Astrocyte of the spinal cord (primary cell): ENCODE measurements at places on chromosomes 5 and 9.

DNA sequence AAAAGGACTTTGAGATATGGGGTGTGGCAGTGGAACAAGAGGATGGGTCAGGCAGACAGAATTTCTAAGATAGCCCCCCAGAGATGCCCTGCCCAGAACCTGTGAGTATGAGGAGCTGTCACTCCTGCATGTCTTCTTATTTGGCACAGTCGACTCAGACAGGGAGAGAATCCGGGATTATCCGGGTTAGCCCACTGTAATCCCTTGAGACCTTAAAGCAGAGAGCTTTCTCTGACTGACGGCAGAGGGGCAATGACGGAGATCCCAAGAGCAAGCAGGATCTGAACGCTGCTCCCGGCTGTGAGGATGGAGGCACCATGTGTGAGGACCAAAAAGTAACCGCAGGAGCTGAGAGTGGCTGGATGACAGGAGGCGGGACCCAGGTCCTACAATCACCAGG lies 8.8 kb upstream of the NHP2 start:
- no peak for DNase-seq

DNA sequence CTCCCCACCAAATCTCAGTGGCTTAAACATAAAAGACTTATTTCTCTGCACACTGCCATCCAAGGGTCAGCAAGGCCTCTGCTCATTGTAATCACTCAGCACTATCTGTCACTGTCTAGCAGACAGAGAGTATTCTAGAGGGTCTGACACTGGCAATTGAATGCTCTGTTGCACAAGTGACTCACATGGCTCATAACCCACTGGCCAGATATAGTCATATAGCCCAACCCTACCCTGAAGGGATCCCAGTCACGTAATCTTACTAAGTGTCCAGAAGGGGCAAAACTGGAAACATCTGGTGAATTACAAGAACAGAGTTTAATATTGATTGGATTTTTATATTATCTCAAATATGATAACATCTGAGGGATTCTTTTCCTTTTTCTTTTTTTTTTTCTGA lies 80.7 kb downstream of the TSSK1B start:
- no peak for DNase-seq

- DNase-seq = no peak
These were observed 72.6 kb downstream of the VAV2 start for GRCh38 chr9:133919253-133920115.

DNA sequence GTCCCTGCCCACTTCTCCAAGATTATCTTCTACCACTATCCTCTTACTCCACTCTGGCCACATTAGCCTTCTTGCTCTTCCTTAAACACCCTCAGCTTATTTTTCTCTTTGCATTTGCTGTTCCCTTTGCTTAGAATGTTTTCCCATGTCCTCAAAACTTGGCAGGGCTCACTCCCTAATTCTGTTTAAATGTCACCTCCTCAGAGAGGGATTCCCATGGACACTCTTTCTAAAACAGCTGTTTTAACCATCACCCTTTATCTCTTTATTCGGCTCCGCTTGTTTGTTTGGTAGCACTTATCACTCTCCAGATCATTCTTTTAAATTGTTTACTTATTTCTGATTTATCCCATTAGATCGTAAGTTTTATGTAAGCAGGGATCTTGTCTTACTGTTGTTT lies 278.5 kb downstream of the CWC27 start:
- DNase-seq = no peak

DNA sequence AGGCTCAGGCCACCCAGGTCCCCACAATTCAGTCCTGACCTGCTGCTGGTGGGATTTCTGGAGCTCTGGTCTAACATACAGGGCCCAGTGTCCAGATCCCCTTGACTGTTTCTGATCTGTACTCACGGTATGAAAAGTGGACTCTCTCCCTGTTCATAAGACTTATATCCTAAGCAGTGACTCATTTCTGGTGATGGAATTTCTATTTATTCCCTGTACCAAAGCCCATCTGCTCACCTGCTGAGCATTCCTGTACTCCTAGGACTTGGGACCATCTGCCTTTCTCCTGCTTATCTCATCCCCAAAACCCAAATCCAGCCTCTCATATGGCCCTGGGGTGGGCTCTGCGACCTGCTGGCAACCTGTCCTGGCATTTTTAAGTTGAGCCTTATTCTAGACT lies 86.6 kb downstream of the APBA1 start:
- no peak for DNase-seq

GRCh38 chr5:92364986-92365550 lies 982.0 kb upstream of the ARRDC3 start:
- DNase-seq = peak; percentile 86

- no peak for DNase-seq
These were observed 741.3 kb downstream of the TLE1 start for GRCh38 chr9:80948066-80948465.

DNA sequence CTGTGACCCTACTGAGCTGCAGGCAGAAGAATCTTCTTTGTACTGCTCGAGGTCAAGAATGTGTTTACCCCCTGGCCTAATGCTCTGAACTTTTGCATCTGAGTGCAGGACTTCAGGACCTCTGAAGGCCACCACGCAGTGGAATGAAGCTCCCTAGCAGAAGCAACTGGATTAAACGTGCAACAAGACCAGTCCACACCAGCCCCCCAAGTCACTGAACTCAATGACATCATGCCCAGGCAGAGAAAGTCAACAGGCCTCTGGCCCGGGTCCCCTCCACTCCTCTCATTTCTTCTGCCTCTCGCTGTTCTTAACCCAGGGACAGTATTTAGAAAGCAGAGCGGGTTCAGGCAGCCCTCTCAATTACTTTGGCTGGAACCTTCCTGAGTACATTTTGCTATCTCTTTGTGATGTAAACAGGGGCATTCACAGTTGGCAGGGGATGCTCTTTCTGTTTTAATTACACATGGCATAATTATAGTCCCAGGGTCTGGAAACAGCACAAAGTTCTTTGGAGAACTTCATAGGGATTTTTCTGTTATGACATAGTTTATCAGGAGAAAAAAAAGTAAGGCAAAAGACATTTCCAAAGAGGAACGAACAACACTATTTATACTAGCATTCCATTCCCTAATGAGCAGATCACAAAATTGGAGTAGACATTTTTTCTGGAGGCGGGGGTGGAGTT lies 108.2 kb upstream of the SPATA31D4 start:
- no peak for DNase-seq

GRCh38 chr5:179841621-179842020 lies 17.0 kb downstream of the MRNIP start:
- no peak for DNase-seq

DNA sequence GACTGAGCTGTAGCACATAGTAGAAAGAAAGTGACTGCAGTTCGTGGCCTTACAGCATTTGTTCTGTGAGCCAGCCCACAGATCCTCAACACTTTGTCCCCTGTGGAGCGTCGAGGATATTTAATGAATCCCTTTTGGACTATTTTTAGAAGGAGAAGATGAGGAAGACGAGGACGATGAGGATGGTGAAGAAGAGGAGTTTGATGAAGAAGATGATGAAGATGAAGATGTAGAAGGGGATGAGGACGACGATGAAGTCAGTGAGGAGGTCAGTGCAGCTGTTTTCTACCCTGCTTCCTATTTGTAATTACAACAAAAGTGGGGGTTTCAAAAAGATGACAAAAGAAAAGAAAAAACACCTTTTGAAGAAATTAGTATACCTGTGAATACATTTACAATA lies 28.0 kb downstream of the ANP32B start:
- DNase-seq = no peak

GRCh38 chr5:155451106-155451505 lies 437.6 kb downstream of the KIF4B start:
- DNase-seq = no peak

- DNase-seq = no peak
These were observed 90.8 kb downstream of the LNPEP start for GRCh38 chr5:97026721-97027120.

GRCh38 chr5:79806741-79807140 lies 117.1 kb downstream of the CMYA5 start:
- DNase-seq = no peak

DNA sequence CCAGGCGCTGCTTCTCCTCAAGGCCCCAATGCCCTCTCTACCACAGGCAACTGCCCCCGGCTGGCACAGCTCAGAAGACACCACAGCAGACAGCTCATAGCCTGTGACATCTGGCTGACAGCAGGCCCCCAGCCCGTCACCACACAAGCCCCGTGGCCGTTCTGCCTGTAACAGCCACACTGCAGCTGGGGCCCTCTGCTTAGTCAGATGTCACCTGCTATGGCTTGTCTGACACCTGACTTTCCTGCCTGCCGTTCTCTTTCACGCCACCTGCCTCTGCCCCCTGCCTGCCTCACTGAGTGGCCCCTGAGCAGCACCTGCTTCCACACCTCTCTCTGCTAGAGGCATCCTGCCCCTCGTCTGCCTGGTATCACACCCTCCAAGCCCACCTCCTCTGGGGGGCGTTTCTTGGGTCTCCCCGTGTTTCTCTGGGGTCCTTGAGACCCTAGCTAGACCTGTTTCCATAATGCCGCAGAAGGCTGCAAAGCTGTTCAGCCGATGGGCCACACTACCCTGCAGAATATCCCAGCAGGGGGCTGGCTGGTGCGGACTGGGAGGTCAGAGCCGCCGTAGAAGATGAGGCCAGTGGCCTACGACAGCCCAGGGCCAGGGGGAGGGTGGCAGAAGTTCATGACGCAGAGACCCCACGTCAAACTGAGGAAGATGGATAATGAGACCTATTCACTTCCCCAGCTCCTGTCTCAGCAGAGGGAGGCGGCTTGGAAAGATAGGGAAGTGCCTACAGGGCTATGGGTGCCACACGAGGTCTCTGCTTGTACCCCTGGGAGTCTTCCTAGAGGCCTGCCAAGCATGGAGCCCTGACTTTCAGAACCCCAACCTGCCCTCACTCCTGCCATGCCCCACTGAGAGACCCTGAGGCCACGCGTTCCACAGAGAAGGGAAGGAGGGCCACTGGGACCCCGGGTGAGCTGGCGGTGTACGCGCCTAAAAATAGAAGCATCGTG lies 95.1 kb downstream of the ZNF354C start:
- DNase-seq = no peak

- no peak for DNase-seq
These were observed 77.6 kb downstream of the PCDH1 start for GRCh38 chr5:141800617-141801016.

DNA sequence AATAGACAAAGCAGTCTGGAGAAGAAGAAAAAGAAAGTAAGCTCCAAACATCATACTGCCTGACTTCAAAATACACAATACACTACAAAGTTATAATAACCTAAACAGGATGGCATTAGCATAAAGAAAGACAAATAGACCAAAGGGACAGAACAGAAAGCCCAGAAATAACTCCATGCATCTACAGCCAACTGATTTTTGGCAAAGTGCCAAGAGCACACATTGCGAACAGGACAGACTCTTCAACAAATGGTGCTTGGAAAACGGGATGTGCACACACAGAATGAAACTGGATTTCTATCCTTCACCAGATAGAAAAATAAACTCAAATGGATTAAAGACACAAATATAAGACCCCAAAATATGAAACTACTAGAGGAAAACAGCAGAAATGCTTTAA lies 66.6 kb upstream of the SPATA31E1 start:
- peak; percentile 14 for DNase-seq

GRCh38 chr9:31639451-31639850 lies 745.0 kb upstream of the ACO1 start:
- DNase-seq = no peak

DNA sequence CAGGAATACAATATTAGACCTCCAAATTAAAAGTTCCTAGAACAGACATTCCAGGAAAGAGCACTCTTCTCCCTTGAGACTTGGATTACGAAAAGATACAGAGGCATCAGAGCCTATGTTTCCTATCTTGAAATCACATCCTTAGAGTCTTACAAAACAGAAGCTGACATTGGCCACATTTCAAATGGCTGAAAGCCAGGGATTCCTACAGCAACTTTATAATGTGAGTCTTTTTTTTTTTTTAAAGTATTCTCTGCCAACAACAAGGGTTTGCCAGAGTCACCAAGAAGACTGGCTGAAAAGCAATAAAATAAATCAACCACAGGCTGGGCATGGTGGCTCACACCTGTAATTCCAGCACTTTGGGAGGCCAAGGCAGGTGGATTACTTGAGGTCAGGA lies 63.1 kb downstream of the TRPM6 start:
- DNase-seq = peak; percentile 34

DNA sequence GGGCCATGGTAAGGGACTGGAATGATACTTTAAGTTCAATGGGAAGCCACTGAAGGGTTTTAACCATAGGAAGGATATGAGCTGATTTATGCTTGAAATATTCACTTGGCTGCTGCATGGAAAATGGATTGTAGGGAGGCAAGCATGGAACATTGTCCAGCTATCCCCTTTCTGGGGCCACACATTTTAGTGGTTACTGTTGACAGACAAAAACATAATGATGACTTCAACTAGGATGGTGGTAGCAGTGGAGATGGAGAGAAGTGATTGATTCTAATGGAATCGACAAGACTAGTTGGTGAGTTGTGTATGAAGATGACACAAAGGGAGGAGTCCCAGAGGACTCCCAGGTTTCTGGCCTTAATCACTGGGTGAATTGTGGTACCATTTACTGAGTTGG lies 6.2 kb upstream of the FCHSD1 start:
- DNase-seq = no peak

DNA sequence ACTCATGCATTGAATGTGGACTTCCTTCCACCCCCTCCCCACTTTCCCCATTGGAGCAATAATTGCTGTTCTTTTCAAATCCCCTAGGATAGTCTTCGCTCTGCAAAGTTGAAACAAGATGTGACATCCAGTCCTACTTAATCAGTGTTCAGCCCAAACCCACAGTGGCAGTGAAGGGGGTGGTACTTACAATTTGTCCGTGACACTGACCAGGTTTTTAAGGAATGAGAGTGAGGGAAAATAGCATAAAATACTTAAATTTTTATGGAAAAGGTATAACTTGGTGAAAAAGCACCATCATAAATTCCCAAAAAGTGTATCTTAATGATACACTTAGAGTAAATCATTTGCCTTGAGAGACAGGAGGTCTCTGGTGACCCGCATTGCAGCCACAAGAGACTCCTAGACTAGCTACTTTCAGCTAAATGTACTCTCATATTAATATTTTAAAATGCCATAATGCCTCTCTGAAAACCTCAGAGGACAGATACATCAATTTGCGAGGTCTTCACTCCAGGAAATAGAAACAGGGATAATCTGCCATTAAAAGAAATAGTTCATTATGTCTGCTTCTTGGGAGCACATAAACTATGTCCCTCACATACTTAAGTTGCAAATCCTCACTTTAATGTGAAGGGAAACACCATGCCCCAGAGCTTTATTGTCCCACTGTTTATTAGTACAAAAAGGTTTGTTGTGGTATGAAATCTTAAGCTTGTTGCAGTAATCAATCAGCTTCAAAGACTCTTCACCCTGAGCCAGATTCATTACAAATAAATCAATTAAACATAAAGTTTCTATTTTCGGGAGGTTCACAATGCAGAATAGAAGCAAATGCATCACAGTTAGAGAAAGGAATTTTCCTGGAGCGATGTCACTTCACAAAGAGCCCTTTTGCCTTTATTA lies 343.6 kb upstream of the ISL1 start:
- no peak for DNase-seq

GRCh38 chr5:115457571-115457970 lies 87.0 kb downstream of the FEM1C start:
- no peak for DNase-seq

GRCh38 chr9:70595211-70595610 lies 180.8 kb upstream of the KLF9 start:
- DNase-seq = no peak

GRCh38 chr5:167614294-167615021 lies 677.0 kb upstream of the WWC1 start:
- no peak for DNase-seq
